Stimulated activated CD8-positive, alpha-beta memory T cell treated with anti-CD3 and anti-CD28 coated beads, Interleukin-7, amount 100 ng/mL, for 24 hours (primary cell): ENCODE measurements at places on chromosomes 12 and 14.

GRCh38 chr12:113504917-113505316, 33.2 kb upstream of the LHX5 start:
- no peak for DNase-seq

DNA sequence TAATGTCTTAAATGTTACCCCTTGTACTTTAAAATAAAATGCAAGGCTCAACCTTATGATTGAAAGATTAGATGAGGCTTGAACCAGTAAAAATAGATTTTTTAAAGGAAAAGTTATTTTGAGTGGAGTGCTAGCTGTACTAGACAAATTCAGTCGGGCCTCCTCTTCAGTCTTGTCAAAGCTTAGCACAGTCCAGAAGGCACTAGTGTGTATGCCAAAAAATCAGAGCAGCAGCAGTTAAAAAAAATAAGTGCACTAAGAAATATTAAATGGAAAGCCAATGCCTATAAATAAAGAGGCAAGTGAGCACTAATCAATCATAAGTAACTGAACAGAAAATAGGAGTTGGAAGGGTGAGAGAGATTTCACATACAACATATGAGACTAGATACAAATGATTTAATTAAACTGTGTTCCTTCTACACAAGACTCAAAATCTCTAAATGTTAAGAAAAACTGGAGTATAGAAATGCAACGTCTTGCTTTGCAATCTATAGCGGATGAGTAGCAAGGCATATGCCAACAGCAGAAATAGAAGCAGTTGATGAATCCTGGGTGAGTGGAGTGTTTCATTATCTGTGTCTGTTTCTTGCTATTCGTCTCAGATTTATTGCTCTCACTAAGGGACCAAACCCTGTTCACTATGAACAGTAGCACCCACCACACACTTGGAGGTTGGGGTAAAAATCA, 172.1 kb downstream of the ETNK1 start:
- DNase-seq: no peak

- no peak for DNase-seq
Observed at GRCh38 chr12:115710104-115710564, 567.4 kb downstream of the MED13L start.

DNA sequence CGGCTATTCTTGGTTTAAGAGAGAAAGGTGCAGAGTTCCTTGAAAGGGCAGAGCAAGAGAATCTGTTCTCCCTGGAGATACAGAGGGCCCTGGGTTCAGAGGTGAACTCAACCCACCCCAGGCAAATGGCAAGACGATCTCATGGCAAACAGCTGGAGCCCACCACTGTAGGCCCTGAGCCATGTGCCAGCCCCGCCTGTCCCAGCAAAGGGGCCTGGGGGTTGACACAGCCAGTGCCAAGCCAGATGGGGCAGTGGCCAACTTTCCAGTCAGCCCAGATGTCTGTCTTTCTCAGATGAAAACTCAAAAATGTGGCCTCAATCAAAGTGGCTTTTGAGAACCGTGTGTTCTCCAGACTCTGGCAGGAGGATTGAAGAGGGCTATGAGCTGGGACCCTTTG, 51.8 kb downstream of the ISCA2 start:
- DNase-seq: no peak

DNA sequence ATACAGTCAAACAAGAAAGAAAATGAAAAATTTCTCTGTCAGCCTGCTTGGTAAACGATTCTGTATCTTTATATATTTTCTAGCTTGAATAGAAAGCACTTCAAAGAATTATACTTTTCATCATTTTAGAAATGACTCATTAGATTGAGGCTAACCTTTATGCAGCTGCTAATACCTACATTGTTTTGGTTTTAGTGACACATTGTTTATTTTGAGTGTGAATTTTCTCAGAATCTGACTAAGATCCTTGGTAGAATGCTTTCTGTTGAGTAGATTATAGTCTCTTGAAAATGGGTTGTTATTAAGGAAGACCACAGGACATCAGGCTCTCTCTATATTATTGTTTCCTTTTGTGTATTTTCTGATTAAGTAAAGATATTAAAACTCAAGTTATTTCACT, at the start of gene PMCH:
TSS of gene PMCH (minus strand) at position 45 of the 400 bp plus-strand sequence. CDS start 63 bp downstream, outside the sequence.
- no peak for DNase-seq

- peak; percentile 59 for DNase-seq
Observed at GRCh38 chr14:99230208-99231151, 41.5 kb downstream of the BCL11B start.

GRCh38 chr12:503111-503761, 43.5 kb downstream of the B4GALNT3 start:
- no peak for DNase-seq

- DNase-seq: no peak
Observed at GRCh38 chr14:101176535-101177205, 273.1 kb upstream of the RTL1 start.

GRCh38 chr12:112381406-112381882, 787 bp downstream of the HECTD4 start:
- no peak for DNase-seq

DNA sequence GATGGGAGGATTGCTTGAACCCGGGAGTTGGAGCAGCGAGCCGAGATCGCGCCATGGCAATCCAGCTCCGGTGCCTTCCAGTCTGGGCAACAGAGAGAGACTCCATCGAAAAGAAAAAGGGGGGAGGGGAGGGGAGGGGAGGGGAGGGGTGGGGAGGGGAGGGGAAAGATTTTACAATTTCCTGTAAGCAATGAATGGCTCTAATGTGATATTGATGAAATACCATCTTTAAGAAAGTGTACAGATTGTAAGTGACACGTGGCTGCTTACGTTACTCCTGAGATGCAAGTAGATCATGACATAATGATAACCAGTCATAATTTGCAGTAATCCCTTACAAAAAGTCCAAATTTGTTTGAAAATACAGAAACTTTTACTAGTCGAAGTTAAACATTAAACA, 1.4 kb downstream of the SLC25A21 start:
- no peak for DNase-seq

- no peak for DNase-seq
Observed at GRCh38 chr14:75372260-75372659, 55.6 kb upstream of the JDP2 start.

DNA sequence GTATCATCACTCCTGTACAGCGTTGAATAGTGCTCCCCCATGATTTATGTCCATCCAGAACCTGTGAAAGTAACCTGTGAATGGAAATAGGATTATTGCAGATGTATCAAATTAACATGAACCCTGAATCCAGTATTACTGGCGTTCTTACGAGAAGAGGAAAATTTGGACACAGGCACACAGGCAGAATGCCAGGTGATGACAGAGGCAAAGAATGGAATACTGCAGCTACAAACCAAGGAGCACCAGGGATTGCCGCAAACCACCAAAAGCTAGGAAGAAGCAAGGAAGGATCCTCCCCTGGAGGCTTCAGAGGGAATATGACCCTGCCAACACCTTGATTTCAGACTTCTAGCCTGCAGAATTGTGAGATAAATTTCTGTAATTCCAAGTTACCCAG, 113.5 kb upstream of the EGLN3 start:
- no peak for DNase-seq

- no peak for DNase-seq
Observed at GRCh38 chr14:92844204-92844603, 50.1 kb downstream of the GOLGA5 start.
